WTC11 (cell line): ENCODE measurements at places on chromosomes 1 and 21. TPM values are rescaled to one million over a fixed set of nuclear protein-coding genes. Genes with fewer than 3 reads are reported as not detected.

DNA sequence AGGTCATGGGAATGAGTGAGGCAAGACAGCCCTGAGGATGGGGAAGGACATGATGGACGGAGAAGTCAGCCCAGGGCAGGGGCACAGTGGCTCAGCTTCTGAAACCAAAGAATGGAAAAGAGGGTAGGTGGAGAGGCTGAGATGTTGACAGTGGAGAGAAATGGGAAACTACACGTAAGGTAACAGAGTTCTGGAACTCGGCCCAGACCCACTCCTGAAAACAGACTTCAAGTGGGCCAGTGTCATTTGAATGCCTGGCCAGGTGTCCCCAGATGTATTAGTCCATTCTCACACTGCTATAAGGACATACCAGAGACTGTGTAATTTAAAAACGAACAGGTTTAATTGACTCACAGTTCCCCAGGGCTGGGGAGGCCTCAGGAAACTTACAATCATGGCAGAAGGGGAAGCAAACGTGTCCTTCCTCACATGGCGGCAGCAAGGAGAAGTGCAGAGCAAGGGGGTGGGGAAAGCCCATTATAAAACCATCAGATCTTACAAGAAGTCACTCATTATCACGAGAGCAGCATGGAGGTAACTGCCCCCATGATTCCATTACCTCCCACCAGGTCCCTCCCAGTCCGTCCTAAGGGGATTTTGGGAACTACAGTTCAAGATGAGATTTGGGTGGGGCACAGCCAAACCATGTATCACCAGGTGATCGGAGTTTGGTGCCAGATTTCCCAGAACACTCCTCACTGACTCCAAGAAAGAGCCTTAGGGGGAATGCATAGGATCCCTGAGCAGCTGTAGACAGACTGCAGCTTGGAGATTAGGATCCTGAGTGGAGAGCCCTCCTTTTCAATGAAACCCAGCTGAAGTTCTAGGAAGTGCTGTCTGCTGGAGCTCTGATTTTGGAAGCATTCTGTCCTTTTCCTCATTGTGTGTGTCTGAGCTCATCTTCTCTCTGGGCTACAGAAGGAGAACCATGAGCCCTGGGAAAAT lies 40.3 kb downstream of the FHAD1 start:
- DNase-seq: no peak

DNA sequence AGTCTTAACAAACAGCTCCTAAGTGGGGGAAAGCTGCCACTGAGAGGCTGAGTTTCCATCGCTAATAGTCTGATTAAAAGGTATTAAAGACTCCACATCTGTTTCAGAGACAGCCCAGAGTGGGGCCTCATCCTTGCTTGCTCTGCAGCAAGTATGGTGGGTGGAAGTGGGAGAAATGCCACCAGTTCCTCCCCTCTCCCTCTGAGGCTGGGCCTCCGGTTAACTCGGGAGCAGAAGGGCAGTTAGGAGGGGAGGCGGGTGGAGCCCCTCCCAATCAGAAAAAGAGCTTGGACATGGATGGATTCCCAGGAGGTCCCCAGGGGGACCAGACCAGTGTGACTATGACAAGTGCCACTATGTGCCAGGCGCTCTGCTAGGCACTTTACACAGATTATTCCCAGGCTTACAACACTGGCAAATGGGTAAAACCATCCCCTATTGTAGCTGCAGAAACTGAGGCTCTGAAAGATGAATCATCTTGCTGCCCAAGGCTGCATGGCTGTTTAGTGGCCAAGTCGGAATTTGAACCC lies 11.4 kb upstream of the ASCL5 start:
- DNase-seq: no peak

DNA sequence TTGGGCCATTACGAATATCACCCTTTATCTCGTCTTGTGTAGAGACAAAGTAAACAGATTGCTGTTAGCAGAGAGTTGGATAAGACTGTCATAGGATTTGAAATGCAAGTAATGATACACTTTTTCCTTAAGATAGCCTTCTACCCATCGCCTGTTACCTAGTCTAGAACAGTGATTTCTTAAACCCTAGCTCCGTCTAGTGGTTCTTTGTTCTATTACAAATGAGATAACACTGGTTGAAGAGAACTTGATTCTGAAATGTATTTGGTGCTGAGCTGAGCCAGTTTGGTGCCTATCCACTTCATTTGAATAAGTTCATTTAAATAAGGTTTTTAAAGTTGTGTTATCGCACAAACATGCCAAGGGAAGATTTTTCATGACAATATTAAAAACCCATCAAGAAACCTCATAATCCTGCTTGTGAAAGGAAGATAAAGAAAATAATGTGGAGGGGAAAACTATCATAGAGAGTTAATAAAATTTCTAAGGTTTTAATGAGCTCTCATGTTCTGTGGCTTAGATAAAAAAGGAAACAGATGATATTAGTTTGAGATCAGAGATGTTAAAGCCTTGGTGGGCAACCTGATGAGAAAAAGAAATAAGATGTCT lies 1.5 kb upstream of the KCNH1 start:
- DNase-seq: no peak

DNA sequence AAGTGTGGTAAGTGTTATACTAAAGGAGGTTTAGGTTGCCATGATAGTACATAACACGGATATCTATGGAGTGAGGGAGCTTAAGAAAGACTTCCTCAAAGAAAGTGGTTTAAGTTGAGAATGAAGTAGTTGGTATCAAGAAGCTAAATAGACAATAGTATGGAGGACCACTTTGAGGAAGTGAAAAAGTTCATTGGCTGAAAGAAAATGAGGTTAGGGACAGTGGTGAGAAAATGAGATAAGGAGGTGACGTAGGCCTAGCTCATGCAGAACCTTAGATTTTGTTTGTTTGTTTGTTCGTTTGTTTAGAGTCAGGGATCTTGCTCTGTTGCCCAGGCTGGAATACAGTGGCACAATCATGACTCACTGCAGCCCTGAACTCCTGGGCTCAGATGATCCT lies 72.2 kb upstream of the PPIH start:
- DNase-seq: no peak

SYPL2 gene
- 3.0 to 3.7 TPM (median 3.5 TPM) in 3 replicates for total RNA-seq

ADAMTS5 gene
- total RNA-seq: 0.57 to 1.6 TPM (median 0.64 TPM) in 3 replicates

AGMAT gene
- total RNA-seq: 4.9 to 5.6 TPM (median 5.5 TPM) in 3 replicates
